ENCODE measurements at places on chromosomes 7 and 10.

GRCh38 chr10:19705250-19705649, 111.0 kb upstream of the PLXDC2 start:
- no peak for DNase-seq
- no peaks in the 10 kb centered on the region for H3K36me3 ChIP-seq
- no peaks in the 10 kb centered on the region for H3K27me3 ChIP-seq
- no peak overlapping the region for H3K27ac ChIP-seq

GRCh38 chr10:119283818-119284217, 76.4 kb downstream of the GRK5 start:
- H3K27ac ChIP-seq = no peak overlapping the region
- H3K27me3 ChIP-seq = no peaks in the 10 kb centered on the region
- DNase-seq = no peak

- peak overlapping the region; percentile 95 for H3K27ac ChIP-seq
- H3K4me3 ChIP-seq = peak overlapping the region; percentile 87
- DNase-seq = peak; percentile 89
- H3K4me1 ChIP-seq = peaks cover 23% of the 10 kb centered on the region
- H3K36me3 ChIP-seq = no peaks in the 10 kb centered on the region
These were observed 2.8 kb downstream of the AGAP3 start for GRCh38 chr7:151088856-151089699.

DNA sequence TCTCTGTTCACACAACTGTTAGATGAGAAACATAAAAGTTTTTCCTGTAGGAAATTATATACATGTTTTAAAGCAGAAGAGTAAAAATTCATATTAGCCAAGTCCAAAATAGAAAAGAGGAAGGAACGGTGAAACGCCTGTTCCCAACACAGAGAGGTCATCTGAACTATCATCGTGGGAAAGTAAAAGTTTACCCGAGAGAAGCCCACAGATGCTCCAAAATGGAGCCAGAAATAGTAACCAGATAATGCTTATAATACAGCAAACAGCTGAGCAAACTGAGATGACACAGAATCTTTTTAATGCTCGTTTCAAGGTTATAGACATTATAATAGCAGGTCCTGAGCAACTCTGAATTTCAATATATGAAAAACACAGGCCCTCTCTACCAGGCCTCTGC, 24.5 kb downstream of the FRMD4A start:
- no peak overlapping the region for H3K4me3 ChIP-seq
- H3K36me3 ChIP-seq = no peaks in the 10 kb centered on the region
- H3K27me3 ChIP-seq = peaks cover 14% of the 10 kb centered on the region
- no peak overlapping the region for H3K27ac ChIP-seq
- DNase-seq = no peak
- H3K4me1 ChIP-seq = no peaks in the 10 kb centered on the region

DNA sequence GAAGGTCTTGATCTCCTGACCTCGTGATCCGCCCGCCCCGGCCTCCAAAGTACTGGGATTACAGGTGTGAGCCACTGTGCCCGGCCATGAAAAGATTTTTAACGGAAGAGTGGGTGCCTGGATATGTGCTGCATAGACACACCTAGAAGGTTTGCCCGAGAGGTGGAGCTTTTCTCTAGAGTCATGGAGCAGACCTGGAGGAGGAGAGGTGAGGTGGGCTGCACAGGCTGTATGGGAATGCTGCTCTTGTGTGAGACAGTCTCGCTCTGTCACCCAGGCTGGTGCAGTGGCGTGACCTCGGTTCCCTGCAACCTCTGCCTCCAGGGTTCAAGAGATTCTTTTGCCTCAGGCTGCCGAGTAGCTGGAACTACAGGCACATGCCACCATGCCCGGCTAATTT, 103.3 kb downstream of the ACTR3B start:
- H3K4me1 ChIP-seq = no peaks in the 10 kb centered on the region
- H3K27me3 ChIP-seq = no peaks in the 10 kb centered on the region
- H3K4me3 ChIP-seq = no peak overlapping the region
- DNase-seq = no peak
